RPMI8226 (cell line): ENCODE measurements at places on chromosomes 16 and 17.
A peak's percentile ranks its signal among the peaks of the same experiment; 100 is the strongest.

- DNase-seq: no peak
These were observed 113.0 kb downstream of the LITAF start for GRCh38 chr16:11473728-11474127.

DNA sequence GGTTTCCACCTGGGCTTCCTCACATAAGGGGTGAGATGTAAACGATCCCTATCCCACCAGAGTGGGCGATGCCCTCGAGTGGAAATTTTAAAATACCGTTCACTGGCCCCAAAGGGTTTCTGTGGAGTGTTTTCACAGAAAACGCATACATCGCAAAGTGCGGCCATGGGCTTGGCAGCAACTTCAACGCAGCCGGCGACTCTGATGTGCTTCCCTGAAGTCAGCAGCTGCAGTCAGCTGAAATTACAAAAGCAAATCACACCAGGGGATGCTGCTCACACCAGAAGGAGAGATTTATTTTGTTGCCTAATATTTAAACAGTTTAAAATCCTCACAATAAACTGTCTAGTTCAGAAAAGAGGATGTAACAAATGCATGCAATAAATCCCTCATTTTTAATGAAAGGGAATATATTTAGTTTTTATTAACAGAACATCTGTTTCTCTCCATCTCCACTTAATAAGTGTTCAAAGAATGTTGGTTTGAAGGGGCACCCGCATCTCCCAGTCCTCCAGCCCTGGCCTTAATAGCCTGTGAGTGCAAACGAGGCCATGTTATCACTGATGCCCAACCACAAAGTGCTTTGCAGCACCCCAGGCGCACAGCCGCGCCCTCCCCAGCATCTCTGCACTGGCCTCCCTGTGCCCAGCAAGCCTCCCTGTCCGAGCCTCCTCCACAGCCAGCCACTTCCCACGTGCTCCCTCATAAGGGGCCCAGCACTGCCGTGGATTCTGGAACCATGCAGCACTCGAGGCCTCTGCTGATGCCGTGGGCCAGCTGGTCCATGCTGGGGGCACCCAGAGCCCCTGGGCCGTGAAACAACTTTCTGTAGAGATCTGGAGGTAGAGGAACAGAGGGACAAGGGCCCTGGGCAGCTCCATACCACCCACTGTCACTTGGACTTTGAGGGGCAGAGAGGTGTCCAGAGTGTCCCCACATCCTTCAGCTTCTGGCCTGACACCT, 17.3 kb upstream of the XYLT2 start:
- no peak for DNase-seq

GRCh38 chr16:74094962-74095361, 201.7 kb upstream of the PSMD7 start:
- no peak for DNase-seq

DNA sequence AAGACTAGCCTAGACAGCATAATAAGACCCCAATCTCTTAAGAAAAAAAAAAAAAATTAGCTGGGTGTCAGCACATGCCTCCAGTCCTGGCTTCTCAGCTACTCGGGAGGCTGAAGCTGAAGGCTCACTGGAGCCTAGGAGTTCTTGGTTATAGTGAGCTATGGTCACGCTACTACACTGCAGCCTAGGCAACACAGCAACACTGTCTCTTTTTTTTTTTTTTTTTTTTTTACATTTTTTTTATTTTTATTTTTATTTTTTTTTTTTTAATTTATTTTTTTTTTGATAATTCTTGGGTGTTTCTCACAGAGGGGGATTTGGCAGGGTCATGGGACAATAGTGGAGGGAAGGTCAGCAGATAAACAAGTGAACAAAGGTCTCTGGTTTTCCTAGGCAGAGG, 4.1 kb downstream of the ORC6 start:
- no peak for DNase-seq

DNA sequence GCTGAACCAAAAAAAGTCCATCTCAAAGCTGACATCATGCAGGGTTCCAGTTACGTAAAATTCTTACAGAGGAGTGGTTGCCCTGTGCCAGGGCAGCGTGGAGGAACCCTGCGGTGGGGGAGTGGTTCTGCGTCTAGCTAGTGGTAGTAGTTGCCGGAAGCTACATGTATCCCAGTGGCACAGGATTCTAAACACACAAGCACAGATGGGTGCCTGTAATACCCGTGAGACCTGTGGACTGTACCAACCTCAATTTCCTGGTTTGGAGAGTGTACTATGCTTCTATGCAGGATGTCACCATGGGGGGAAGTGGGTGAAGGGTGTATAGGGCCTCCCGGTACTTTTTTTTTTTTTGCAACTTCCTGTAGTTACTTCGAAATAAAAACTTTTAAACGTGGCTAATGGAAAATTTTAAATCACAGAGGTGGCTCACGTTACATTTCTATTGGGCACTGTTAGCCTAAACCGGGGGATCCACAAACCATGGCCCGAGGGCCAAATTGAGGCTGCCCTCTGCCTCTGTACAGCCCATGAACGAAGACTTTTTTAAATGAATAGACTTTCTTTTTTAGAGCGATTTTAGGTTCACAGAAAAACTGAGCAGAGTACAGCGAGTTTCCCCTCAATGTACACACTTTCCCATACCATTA, 38.5 kb downstream of the TBC1D16 start:
- DNase-seq: no peak

GRCh38 chr16:48158296-48158695, 2.5 kb upstream of the ABCC12 start:
- peak; percentile 27 for DNase-seq

GRCh38 chr17:30520436-30520835, 43.2 kb downstream of the GOSR1 start:
- no peak for DNase-seq

GRCh38 chr16:57724531-57724930, 11.0 kb upstream of the KATNB1 start:
- no peak for DNase-seq

DNA sequence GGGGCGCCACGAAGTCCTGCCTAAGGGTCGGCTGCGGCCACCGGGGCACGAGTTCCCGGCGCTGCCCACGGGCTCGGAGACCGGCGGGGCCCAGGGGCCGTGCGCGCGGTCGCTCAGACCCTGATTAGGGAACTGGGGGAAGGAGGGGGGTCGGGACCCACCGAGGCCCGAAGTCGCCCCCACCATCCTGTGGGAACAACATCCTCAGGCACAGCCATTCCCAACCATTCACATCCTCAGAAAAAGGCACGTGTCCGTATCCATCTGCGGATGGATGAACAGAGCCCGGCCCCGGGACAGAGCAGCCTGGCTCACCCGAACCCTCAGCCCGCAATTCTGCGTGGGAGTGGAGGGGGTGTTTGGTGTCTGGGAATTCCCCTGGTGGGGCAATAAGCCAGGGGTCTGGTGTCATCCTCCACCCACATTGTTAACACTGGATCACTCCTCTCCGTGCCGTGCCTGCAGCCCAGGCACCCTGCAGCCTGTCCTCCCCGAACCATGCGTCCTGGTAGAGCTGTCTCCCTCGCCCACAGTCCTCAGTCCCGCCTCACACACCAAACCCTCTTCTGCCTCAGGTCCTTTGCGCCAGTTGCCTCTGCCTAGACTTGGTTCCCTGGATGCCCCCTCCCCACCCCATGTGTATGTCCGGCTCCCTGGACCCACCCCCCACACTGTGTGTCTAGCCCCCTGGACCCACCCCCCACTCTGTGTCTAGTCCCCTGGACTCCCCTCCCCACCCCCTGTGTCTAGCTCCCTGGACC, 789 bp upstream of the CCDC57 start:
- no peak for DNase-seq

DNA sequence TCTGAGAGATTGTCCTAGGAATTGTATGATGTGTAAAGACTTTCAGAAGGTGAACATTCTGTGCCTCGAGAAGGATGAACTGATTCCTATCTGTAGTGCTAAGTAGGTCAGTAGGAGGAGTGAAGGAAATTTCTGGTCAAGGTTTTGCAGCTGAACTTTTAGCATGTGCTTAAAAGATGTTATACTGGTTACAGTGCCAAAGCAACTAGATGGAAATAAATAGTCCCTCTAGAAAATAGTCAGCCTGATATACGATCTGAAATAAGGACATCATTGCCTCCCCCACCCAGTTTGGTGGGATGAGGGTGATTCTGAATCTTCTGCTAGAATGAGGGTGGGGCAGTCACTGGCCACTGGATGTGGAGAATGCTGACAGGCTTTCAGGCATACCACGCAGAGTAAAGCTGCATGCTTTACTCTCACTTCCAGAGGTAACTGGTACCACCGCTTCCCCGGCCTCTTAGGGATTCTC, 57.2 kb upstream of the VPS4A start:
- no peak for DNase-seq

GRCh38 chr17:29565643-29566472, 979 bp downstream of the ABHD15 start:
- DNase-seq: peak; percentile 78

GRCh38 chr17:64583038-64583437, 76.3 kb downstream of the CEP95 start:
- DNase-seq: no peak

GRCh38 chr17:31842195-31843069, 16.6 kb downstream of the COPRS start:
- DNase-seq: peak; percentile 75

DNA sequence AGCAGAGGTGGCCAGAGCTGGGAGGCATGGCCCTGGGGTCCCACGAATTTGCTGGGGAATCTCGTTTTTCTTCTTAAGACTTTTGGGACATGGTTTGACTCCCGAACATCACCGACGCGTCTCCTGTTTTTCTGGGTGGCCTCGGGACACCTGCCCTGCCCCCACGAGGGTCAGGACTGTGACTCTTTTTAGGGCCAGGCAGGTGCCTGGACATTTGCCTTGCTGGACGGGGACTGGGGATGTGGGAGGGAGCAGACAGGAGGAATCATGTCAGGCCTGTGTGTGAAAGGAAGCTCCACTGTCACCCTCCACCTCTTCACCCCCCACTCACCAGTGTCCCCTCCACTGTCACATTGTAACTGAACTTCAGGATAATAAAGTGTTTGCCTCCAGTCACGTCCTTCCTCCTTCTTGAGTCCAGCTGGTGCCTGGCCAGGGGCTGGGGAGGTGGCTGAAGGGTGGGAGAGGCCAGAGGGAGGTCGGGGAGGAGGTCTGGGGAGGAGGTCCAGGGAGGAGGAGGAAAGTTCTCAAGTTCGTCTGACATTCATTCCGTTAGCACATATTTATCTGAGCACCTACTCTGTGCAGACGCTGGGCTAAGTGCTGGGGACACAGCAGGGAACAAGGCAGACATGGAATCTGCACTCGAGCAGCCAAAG, 2.3 kb downstream of the CSF3 start:
- DNase-seq: no peak

GRCh38 chr17:40518401-40519088, 17.1 kb upstream of the TNS4 start:
- no peak for DNase-seq

DNA sequence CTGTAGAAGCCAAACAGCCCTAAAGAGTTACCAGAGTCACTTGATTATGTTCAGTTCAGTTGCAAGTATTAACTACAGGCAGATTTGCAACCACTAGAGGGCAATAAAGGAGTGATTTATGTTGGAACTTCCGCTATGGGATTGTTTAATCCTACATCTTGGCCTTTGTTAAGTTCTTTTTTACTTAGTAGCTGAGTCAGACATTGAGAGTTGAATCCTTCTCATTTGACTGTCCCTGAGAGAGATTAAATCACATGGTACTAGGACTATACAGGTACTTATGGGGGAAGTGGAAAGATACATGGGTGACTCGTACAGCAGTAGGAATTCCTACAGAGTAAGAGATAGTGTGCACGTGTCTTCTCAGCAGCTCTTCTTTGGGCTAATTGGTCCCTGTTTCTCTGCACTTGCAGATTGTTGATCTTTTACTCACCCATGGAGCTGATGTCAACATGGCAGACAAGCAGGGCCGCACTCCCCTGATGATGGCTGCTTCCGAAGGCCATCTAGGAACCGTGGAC, 40.3 kb downstream of the CYB561 start:
- DNase-seq: peak; percentile 72

DNA sequence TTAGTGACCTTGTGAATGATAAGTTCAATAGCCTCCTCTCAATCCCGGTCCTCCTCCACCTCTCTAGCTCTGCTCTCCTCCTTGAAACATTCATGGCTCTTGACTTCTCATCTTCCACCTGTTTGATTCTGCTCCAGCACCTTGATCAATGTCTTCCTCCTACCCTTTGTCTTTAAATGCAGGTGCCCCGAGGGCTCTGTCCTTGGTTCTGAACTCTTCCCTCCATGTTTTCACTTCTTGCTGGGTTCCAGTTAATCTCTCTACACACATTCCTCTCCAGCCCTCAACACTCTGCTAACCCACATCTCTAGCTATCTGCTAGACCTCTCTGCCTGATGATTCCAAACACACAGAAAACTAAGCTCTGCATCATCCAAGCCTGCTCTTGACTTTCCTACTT, 13.4 kb downstream of the CD300E start:
- DNase-seq: peak; percentile 58

- no peak for DNase-seq
These were observed 1.1 kb upstream of the PIGQ start for GRCh38 chr16:568401-569258.

DNA sequence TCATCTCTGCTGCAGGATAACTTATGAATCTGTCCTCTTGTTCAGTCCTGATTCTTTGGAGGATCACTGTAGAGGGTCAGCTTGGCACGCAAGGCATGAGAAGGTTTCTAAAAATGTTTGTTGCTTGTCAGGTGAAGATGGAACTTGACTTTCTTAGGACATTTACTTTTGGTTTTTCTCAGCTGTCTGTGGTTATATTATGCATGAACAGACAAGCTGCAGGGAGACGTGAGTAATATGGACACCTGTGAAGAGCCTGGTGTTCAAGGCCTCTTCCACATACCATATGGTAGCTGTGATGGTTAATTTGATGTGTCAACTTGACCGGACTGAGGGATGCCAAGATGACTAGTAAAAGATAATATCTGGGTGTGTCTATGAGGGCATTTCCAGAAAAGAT, 270.2 kb upstream of the CPHXL start:
- DNase-seq: no peak

DNA sequence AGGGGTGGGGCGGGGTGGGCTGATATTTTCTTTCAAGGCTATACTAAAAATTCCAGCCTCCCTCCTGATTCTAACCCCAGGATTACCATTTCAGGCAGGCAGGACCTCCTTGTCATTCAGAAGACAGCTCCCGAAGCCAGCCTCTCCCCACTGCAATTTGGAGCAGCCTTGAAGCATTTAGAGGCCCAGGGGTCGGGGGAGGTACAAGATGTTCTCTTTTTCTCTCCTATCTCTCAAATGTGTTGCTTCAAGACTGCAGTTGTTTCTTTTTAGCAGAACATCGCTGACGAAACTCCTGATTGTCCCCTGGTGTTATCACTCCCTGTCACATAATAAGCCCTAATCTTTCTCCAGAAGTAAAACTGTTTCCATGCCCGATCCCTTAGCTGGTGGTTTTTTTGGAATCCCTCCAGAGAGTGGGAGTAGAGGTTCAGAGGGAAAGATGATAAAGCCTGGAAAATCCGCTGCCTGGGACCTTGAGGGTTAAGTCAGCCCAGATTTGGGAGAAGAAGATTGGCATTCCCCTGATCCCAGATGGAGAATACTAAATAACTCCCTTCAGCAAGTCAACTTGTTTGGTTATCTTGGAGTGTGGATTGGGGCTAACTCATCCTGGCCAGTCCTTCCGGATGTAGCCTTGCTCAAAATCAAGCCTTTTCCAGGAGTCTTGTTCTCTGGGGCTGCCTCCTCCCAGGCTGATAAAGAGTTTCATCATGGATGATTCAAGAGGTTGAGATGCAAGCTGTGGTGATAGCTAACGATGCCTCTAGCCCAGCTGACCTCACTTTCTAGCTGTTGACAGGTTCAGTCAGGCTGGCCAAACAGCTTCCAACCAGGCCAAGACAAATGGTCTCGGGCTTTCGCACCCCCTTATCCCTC, 71.3 kb downstream of the SOX9 start:
- DNase-seq: no peak

GRCh38 chr17:42179335-42179734, 1.6 kb downstream of the KCNH4 start:
- peak; percentile 32 for DNase-seq

- DNase-seq: peak; percentile 39
These were observed 629 bp downstream of the GEMIN4 start for GRCh38 chr17:751269-752001.
